Muscle of arm (tissue), 14 donors: ENCODE measurements at places on chromosomes 2 and 18. TPM values are rescaled to one million over a fixed set of nuclear protein-coding genes. Genes with fewer than 3 reads are reported as not detected.

DNA sequence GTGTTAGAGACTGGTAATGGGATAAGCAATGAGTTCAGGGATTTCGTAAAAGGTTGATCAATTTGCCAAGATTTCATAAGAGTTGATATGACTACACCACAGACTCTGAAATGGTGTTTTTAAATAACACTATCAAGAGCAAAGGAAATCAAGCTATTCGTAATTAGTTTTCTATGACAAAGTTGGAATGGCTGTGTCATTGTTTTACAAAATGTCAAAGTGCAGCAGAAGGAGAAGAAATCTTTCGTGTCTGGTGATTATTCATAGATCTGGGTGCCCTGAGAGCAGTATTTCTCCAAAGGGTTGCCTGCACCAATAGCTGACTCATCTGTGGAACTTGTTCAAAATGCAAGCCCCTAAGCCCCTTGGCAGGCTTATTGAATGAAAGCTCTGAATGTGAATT, 70.1 kb downstream of the NABP1 start:
- no peak for DNase-seq

Gene DNAJC5G
- 0.14 TPM for polyA plus RNA-seq

Gene CFC1
- polyA plus RNA-seq: not detected

Gene DNAH6
- polyA plus RNA-seq: 0.17 TPM

Gene SNED1
- polyA plus RNA-seq: 1.6 TPM

Gene TMEM198
- polyA plus RNA-seq: 1.6 TPM

DNA sequence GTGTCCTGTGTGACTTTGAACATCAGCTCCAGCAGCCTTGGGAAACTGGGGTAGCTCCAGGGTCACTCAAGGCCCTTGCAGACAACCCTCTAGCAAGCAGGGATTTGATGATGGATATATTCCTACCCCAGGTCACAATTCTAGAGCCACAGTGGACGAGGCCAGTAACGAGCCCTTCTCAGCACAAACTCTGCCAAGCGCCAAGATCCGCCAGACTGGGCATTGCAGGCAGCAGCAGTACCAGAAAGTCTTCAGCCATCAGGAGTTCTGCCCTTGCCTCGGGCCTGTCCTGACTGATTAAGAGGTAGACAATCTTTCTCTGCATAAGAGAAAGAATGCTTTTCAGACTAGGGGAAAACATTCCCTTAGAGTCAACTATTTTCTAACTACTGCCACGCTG, 259.1 kb downstream of the FBXO15 start:
- DNase-seq: no peak

DNA sequence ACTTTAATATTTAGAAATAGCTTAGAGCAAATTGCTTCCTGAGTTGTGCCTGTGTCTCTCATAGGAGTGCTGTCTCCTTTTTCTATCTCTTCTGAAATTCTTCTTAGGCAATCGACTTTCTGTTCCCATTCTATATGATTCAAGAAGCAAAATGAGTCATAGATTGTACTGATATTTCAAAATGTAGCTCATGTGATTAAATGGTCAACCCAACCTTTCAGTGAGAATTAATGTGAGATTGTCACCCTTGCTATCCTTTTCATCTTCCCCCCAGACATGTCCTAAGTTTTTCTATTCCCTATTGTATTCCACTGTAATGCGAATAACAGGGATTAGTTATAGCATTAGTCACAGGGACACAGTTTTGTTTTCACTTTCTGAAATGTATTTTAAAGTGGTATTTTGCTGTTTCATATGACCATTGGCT, 413.6 kb downstream of the THSD7B start:
- no peak for DNase-seq

- no peak for DNase-seq
Measured at GRCh38 chr2:97732436-97733340, 19.3 kb downstream of the ZAP70 start.

GRCh38 chr18:23723121-23723520, 33.9 kb downstream of the LAMA3 start:
- no peak for DNase-seq

GRCh38 chr2:24863641-24864040, 56.4 kb downstream of the ADCY3 start:
- no peak for DNase-seq

- no peak for DNase-seq
Measured at GRCh38 chr18:58605027-58606020, 23.6 kb downstream of the ALPK2 start.

DNA sequence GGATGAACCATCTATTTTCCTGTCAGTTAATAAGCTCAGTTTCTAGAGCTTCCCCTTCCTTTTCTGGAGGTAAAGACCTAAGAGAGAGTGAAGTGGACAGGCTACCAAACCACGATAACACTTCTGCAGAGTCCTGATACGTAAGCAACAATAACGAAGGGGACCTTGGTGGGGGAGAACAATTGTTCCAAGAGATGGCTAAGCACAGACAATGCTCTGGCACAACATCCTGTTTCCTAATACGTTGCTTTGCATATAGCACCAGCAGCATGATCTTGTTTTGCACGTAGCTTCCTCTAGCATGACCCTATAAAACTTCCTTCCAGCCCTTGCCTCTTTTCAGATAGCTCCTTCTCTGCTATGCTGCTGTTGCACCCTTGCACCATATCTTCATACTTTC, 247.3 kb downstream of the RAD51AP2 start:
- no peak for DNase-seq

Gene C2orf80
- polyA plus RNA-seq: not detected

Gene POMC
- 1.7 TPM for polyA plus RNA-seq

Gene STPG4
- polyA plus RNA-seq: not detected

Gene GCFC2
- 32.2 TPM for polyA plus RNA-seq

GRCh38 chr18:8706791-8707555, 1.6 kb downstream of the MTCL1 start:
- DNase-seq: no peak

DNA sequence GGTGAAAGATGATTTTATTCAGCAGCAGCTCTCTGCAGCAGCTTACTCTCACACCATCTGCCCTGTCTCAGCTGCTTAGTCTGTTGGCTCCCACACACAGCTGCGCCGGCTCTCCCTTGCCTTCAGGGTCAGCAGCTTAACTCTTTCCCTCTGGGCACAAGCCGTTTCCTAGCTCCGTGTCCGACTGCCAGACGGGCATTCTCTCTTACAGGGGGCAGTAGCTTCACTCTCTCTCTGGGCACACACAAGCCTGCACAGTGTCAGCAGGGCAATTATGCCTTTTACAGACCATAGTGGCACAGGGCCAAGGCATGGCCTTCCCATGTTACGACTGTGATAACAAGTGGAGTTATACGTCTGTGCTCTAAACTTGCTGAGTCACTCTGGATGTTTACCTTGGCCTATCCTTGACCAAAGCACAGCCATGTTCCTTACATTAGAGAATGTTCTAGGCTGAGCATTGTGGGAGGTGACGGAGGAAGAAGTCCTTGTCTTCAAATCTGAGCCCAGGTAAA, 31.7 kb downstream of the PCARE start:
- no peak for DNase-seq

GRCh38 chr2:199929262-199929661, 18.2 kb downstream of the C2orf69 start:
- no peak for DNase-seq

DNA sequence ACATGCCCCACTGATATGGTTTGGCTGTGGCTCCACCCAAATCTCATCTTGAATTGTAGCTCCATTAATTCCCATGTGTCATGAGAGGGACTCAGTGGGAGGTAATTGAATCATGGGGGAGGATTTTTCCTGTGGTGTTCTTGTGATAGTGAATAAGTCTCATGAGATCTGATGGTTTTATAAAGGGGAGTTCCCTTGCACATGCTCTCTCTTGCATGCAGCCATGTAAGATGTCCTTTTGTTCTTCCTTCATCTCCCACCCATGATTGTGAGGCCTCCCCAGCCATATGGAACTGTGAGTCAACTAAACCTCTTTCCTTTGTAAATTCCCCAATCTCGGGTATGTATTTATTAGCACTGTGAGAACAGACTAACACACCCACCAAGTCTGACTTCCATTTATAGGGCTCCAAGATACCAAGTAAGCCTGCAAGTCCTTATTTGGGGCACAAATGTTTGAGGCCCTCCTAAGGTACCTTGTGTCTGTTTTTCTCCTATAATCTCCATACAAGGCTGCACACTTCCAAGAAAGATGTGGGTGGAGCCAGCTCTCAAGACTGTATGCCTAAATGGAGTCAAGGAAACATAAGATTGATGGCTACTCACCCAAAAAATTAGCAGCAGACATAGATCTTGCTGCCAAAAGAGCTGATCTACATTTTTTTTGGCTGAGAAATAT, 364.7 kb downstream of the TXNL1 start:
- no peak for DNase-seq

DNA sequence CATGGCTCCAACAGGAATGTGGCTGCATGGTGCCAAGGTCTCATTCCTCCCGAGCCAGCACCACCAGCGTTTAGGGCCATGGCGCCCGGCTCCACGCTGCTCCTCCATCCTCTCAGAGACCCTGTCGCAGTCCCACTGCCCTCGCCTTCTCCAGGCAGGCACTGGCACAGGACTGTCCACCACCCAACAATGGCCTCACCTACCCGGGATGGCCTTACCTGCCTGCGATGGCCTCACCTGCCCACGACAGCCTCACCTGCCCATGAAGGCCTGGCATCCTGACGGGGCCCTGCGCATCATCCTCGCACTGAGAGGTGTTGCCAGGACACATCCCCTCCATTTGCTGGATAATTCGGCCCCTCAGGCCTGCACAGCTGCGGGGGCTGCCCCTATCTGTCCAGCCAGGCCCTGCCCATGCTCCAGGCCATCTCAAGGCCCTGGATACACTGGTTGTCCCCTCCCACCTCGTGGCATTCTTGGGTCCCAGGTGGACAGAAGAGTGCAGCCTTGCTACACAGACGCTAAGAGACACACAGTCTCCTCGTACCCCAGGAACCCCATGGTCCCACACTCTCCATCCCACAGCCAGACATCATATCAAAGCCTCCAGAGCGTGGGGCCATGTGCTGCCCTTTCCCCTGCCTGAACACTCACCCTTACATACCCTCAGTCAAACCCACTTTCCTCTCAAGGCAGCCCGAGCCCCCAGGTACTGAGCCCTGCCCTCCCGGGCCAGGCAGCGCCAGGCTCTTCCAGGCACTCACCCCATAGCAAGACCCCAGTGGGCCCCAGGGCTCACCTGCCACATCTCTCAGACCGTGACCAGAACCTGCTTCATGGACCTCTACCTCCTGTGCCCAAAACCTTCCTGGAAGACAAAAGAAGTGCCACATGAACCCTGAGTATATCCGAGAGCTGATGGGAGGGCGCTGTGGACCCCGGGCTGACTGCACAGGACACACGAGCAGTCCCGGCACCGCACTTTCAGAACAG, 268.6 kb downstream of the EIPR1 start:
- no peak for DNase-seq

DNA sequence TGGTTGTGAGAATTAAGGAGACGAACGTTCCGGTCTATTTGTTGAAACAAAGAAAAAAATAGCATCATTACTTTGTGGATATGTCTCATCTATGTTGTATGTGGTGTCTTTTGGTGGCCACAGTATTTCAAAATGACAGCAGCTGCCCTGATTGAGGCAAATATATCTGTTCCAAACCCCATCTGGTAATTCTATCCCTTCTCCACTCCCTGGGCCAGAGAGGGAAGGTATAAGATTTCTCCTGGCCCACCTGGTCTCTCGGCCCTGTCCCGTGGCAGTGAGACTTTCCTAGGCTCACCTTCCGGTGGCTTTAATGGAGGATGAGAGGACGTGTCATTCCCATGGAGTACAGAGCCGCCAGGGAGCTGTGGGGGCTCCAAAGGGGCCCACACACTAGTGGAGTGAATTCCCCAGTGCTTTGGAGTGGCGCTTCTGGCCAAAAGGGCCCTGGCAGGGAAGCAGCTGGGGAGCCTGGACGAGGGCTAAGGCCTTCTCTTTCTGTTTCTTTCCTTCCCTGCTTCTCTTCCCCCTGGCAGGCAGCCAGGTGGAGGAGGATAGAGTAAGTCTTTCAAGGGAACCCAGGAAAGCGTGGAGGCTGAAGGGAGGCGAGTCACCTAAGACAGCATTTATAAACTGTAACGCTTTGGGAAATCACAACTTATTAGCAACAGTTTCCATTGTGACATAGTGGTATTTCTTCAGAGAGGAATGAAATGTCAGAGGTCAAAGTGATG, 5.6 kb downstream of the FOSL2 start:
- DNase-seq: no peak

DNA sequence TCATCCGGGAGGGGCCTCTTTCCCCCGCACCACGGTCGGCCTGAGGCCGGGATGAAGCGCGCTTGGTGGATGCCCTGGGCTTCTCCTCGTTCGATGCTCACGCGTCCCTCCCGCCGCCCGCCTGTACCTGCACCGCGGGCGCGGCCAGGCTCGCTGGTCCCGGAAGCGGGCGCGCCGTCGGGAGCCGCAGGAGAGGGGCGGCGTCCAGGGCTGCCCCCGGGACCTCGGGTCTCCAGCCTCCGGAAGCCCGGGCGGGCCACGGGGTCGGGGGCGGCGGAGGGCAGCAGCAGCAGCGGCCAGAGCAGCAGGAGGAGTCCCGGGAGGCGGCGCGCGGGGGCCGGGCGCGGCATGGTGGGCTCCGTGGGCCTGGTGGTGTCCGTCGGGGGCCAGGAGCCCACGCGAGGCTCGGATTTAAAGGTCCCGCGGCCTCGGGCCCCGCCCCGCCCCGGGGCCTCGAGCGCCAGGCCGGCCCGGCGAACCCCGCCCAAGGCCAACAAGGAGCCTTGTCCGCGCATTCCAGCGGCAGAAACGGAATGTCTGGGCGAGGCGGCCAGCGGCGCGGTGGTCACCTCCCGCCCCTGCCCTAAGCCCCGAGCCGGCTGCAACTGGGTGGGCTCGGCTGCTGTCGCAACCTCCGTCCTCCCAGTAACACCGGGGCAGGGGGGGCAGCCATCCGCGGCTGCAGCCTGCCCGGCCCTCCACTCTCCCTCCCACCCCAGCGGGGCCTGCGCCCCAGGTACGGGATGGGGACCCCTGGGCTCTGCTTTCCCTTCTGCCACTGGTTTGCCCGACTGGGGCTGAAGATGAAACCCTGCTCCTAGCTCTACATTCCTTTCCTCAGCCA, at the start of gene MATN3:
MATN3 (minus strand) TSS at position 387 of the 844 bp plus-strand sequence; CDS start at position 350, 37 bp downstream.
- no peak for DNase-seq

Gene DNPEP
- 50.3 TPM for polyA plus RNA-seq

Gene PASK
- 5.7 TPM for polyA plus RNA-seq

Gene TACR1
- 0.31 TPM for polyA plus RNA-seq

DNA sequence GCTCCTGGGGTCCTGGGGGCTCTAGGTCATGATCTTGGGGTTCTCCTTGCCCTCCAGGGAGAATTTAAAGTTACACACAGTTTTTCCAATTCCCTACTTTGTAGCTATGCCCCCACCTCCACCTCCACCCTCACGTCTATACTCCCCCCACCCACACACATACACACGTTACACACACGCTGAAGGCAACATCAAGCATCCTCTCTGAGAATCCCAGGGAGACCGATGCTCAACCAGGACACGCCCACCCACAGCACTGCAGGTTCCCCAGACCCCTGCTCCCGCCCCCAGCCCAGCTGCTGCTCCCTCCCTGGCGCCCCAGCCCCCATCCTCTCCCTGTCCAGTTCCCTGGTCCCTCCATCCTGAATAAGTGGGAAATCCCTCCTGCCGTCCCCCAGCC, 6.4 kb upstream of the TNS1 start:
- no peak for DNase-seq

GRCh38 chr2:157874997-157875640, 1.0 kb downstream of the ACVR1 start:
- DNase-seq: peak; percentile 88

GRCh38 chr2:98444436-98445176, at the start of gene INPP4A:
INPP4A (plus strand) TSS chr2:98444858; CDS start chr2:98520049, 75,191 bp downstream.
- DNase-seq: peak; percentile 68
